GM12892 (cell line): ENCODE measurements at places on chromosomes 4 and X.

GRCh38 chr4:185792384-185793115, 19.4 kb downstream of the SORBS2 start:
- no peak for DNase-seq

DNA sequence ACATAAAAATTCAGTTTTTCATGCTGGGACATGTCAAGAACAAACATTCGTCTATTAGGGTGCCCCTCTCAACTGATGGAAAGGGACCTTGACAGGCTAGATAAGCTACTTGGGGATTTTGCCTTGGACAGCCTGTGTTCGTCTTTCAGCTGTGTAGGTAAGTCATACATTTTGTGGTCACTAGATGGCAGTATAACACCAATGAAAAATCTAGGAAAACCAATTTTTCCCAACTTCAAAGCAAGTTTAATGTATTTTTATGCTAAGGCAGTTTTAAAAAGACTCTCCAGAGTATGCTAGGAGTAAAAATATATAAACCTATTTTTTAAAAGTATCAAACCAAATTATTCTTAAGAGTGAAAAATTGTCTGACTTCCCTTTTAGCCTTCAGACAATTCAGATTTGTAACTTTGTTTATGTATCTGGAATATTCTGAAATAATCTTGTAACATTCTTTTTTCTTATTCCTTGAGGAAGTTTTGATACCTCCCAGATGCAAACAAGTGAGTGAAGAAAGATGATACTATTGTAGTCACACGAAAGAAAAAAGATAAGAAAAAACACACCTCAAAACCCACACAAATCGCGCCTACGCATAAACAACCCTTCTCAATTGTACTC, 158.3 kb downstream of the CPE start:
- DNase-seq = no peak

DNA sequence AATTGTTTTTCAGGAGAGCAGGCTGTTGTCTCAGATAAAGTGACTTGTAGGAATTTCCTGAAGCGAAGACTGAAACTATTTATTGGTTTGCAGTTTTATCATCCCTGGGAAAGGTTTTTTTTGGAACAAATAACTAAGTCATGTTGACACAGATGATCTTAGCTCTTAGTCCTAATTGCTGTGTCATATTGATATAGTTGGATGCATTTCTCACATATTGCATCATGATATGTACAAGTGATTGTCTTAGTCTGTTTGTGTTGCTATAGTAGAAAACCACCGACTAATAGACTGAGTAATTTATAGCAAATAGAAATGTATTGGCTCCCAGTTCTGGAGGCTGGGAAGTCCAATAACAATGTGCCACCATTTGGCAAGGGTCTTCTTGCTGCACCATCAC, 397.5 kb upstream of the PPP1R2C start:
- no peak for DNase-seq

- DNase-seq = no peak
These were observed 230.1 kb upstream of the FAT4 start for GRCh38 chr4:125084608-125085007.

DNA sequence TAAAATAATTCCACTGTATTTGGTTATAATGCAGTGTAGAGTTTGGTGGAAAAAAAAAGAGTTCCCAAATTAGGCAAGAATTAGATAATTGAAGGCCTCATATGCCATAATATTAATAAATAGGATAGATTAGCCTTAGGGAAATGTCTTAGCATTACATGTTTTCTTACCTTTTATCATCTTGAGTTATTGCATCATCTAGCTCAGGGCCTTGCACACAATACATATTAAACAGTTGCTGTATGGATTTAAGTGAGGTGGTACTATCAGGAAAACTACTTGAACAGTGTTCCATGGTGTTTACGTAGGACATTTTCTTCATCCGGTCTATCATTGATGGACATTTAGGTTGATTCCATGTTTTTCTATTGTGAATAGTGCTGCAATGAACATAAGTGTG, 419.4 kb downstream of the EPHA5 start:
- no peak for DNase-seq

DNA sequence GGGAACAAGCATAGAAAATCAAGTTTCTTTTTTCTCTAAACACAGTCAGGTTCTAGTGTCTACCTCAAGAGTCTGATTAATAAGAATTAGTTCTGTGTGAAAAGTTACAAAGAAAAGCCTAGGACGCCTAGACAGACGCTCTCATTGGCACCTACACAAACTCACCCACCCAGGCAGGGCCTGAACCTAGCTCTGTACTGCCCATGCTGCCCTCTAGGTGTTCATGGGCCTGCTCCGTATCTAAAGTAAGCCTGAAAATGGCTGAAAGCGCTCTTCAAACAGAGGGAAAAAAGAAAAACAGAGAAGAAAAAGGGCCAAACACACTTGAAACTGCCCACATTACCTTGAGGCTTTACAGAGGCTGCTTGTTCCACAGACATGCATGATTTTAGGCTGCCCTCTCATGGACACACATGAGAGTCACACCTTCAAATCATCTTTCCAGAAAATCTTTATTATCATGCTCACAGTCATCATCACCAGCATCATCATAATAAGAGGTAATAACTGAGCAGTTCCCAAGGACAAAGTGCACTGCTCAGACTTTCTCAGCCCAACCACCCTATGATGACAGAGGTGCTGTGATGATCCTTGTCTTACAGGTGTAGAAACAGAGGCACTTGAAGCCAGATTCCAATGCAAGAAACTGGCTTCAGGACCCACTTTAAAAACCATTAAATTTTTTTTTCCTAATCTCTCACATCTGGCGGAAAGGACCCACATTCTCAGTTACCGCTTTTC, 49.6 kb downstream of the MAP7D2 start:
- DNase-seq = peak; percentile 21

- DNase-seq = no peak
These were observed 146.6 kb downstream of the AMELX start for GRCh38 chrX:11439846-11440245.

DNA sequence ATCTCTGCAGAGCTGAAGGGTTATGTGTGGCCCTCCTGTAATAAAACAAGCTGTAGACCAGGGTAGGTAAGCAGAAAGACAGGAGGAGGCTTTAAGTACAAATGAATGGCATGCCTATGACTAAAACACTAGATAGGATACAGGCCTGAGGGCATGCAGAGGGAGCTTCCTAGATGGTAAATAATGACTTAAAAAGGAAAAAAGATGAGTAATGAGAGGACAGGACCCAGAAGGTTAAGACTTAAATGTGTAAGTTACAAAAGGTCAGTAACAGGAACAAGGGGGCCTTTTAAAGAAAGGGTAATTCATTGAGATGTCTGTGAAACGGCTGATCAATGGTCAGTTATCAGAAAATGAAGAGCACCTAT, 194.8 kb downstream of the SOWAHB start:
- DNase-seq = no peak

GRCh38 chr4:174910271-174910670, 7.9 kb upstream of the ADAM29 start:
- DNase-seq = no peak

DNA sequence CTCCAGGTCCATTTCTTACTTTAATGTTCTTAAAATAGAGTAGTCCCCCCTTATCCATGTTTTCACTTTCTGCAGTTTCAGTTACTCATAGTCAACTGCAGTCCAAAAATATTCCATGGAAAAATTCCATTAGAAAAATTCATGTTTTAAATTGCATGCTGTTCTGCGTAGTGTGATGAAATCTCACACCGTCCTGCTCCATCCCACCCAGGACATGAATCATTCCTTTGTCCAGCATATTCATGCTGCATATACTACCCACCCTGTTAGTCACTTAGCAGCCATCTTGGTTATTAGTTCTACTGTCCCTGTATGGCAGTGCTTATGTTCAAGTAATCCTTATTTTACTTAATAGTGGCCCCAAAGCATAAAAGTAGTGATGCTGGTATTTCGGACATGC, 5.4 kb upstream of the PDLIM5 start:
- no peak for DNase-seq

GRCh38 chr4:18388039-18388438, 366.5 kb upstream of the LCORL start:
- DNase-seq = no peak

DNA sequence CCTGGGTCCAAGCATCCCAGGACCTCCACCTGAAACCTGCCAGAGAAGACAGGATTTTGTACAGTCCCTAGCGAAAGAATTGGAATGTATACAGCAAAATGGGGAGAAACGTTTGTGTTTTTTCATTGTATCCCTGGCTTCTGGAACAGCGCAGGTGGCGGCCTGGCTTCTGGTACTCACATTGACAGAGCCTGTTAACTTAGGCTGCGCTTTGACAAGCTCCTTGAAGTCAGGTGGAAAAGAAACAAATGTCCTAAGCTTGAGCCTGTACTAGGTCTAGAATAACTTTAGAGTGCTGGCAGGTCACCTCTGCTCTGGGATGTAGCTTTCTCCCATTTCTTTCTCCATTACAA, 343.7 kb upstream of the KLF3 start:
- DNase-seq = no peak

DNA sequence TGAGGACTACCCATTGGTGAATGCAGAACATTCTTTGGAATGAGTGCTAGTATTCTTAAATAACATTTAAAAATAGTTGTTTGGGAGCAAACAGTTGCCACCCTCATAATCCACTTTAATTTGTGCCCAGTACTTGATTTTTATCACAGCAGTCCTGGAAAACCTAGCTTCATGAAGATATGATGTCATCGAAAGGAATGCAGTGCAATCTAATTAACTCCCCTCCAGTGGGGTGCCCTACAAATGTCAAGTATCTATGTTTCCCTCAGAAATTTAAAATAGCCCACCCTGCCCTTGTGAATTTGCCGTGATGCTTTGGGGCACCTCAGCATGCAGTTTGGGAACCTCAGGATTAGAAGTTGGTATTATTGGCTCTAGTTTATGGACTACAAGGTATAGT, 5.4 kb downstream of the RAB9A start:
- DNase-seq = no peak

GRCh38 chr4:121237069-121237399, 72.9 kb upstream of the TNIP3 start:
- no peak for DNase-seq

GRCh38 chr4:1572010-1572385, 112.1 kb downstream of the FAM53A start:
- DNase-seq = no peak

DNA sequence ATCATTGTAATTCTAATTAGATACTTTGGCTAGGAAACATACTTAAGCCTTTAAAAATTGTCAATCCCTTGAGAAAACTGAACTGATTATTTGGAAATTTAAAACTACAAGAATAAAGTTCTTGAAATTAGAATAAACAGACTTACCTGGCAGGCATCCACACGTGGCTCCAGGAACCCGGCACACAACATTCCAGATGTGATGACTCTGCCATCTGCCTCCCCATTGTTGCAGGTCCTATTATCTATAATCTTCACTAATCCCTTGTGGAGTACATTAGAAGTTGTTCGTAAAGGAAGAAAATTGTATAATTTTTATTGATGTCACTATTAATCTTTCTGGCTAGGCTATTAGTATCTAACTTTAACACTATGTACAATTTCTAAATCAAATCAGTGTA, 16.2 kb upstream of the GNRHR start:
- no peak for DNase-seq

DNA sequence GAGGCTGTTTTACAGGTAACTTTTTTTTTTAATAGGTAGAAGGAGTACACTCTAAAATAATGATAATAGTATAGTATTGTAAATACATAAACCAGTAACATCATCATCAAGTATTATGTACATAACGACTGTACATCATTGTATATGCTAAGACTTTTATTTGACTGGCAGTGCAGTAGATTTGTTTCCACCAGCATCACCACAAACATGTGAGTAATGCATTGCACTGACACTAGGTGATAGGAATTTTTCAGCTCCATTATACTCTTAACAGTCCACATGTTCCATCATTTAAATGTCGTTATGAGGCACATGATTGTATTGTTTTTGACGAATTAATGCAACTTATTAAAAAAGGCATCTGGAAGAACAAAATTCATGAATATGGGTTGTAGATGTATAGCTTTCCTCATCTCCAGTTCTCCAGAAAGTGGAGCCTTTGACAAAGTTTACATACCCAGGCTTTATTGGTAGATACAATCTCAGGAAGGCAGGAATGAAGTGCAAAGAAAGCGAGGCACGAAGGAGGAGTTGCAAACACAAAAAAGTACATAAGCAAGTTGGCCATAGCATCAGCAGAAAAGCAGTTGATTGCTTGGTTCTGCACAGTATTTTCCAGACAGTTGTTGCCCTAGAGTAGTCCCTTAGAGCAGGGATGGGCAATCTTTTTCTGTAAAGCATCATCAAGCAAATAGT, 336.9 kb upstream of the NR3C2 start:
- DNase-seq = no peak

GRCh38 chr4:105569057-105569865, 16.8 kb downstream of the ARHGEF38 start:
- no peak for DNase-seq

GRCh38 chrX:55014897-55015299, 14.7 kb downstream of the APEX2 start:
- no peak for DNase-seq
